ENCODE measurements at places on chromosomes 12 and 14.

GRCh38 chr12:104622928-104623327 is 166.2 kb downstream of the CHST11 start:
- no peak for DNase-seq

GRCh38 chr14:81454572-81455218 is 54.6 kb upstream of the STON2 start:
- DNase-seq = no peak

DNA sequence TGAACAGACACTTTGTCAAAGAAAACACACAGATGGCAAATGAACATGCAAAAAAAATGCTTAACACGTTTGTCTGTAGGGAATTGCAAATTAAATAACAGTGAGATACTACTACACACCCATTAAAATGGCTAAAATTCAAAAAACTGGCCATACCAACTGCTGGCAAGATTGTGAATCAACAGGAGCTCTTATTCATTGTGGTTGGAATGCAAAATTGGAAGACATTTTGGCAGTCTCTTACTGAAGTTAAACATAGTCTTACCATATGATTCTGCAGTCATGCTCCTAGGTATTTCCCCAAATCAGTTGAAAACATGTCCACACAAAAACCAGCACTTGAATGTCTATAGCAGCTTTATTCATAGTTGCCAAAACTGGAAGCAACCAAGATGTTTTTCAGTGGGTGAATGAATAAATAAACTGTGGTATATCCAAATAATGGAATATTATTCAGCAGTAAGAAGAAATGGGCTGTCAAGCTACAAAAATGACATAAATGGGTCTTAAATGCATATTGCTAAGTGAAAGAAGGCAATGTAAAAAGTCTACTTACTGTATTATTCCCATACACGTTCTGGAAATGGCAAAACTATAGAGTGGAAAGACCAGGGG is 91.4 kb downstream of the PLEKHA5 start:
- DNase-seq = no peak

DNA sequence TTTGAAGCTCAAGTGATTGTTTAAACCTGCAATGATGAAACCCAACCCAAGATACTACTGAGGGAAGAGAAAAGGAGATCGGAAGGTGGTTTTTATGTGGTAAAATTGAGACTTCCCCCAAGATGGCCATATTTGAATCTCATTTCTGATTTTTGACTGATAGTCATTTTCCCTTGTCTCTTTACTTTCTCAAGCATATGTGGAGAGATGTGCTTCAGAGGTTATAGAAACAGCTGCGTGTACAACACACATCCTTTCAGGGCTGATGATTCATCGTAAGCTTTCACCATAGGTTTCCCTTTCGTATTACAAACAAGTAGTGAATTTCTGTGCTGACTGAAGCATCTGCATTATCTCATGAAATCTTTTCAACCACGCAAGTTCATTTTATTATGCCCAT is 276.2 kb downstream of the EMP1 start:
- DNase-seq = no peak

GRCh38 chr14:23392613-23393012 is 15.5 kb downstream of the MYH6 start:
- DNase-seq = no peak

GRCh38 chr12:52437508-52437907 is 3.3 kb upstream of the KRT75 start:
- DNase-seq = no peak

DNA sequence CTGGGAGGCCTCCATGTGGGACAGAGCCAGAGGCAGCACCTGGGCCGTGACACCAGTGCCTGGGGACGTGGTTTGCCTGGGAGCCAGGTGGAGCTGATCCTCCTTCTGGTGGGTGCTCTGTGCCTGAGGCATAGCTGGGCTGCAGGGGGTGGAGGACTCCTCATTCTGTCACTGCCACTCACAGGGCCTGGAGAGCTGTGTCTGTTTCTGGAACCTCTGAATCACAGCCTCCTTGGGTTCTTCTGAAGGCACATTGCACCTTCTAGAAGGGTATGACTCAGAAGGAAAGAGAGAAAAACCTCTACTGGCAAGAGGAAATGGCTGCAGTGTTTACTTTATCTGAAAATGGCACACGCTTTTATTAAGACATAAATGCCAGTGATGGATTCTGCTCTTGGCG is 659.8 kb downstream of the VRK1 start:
- no peak for DNase-seq

GRCh38 chr14:53951243-53951626 is 5.4 kb downstream of the BMP4 start:
- no peak for DNase-seq

DNA sequence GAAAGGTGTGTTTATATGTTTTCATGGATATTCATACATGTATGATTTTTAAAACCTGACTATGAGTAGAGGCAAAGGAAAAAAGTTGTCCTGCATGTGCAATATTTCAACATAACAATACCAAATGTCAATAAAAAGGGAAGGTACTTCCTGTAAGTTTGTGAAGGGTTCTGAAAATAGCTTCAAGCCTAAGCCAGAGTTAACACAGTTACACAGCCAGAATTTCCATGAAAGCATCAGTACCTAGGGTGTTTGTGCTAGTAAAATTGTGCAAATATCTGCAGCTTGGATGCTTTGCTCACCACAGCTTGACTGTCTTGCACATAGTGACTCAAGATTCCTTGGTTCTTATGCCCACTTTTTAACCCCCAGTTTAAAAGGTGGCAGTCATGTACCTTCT is 193.1 kb upstream of the FAR2 start:
- DNase-seq = no peak

DNA sequence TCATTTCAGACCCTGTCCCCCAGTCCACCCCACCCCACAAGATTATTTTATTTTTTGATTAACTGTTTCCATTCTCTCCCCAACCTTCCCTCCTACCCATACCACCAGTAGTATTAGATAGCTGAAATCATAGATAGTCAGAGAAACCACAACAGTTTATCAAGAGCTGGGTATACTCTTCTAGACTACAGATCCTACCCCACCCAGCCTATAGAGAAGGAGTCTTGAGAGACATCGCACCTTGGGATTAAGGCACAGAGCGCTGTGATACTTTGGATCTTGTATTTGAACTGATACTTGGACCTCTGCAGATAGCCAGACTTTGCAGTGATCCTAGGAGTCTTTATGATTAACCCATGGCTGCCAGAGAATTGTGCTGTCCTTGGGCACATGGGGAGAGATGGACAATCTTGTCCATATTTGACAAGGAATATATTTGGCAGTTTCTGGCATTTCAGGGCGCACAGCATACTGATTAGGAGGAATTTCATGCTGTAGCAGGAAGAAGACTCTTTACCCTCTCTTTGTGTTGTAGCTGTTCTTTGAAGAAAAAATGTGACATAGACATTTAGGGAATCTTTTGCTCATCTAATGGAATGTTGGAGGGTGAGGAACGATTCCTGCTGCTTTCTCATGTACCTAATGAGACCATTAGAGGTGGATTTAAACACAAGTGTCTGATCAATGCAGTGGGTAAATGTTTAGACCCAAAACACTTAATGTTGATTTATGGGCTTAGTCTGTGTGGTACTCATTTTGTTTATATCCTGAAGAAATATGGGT is 982 bp downstream of the RBMS2 start:
- no peak for DNase-seq

DNA sequence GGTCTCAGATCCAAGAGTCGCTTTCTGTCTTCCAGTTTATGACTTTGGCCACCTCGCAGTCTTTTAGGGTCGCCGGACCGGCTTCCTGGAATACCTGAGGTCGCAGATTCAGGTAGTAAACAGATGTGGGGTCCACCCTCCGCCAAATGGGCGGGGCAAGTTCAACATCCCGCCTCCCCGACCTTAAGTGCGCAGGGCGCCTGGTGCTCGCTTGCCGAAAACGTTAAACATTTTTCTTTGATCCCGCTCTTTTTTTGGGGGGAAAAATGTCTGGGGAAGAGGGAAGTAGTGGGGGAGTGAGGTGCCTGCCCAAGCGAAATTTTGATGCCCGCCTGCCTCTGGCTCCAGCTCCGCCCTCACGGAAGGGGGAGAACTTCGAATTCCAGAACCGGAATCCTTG is 73.9 kb upstream of the TBX5 start:
- DNase-seq = no peak

DNA sequence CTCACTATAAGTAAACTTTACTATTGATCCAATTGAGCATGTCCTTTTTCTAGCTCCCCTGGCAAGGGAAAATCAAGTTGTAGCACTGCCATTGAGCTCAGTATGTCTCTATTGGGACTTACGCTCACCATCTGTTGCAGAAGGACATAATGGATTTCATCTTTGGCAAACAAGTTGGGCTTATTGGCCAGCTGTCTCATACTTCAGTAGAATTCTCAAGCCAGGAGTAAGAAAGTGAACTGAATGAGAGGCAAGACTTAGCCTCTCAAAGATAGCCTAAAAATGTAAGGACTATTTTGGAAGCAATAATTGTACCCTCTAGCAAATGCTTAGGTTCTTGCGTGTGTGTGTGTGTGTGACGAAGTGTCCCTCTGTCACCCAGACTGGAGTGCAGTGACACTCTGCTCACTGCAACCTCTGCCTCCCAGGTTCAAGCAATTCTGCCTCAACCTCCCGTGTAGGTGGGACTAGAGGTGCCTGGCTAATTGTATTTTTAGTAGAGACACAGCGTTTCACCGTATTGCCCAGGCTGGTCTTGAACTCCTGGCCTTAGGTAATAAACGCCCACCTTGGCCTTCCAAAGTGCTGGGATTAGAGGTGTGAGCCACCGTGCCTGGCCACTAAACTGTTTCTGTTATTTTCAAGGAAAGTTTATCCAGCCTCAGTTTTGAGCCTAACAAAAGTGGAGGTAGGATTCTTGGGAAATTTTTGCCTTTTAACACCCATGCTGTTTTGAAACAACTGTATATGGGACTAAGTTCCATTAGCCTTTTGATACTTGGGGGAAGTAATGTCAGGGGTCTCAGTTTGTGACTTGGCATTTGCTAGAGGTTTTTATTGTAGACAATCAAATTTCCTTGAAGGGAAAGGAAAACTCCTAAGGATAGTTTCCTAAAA is 7.0 kb downstream of the HNRNPA1 start:
- DNase-seq = no peak

DNA sequence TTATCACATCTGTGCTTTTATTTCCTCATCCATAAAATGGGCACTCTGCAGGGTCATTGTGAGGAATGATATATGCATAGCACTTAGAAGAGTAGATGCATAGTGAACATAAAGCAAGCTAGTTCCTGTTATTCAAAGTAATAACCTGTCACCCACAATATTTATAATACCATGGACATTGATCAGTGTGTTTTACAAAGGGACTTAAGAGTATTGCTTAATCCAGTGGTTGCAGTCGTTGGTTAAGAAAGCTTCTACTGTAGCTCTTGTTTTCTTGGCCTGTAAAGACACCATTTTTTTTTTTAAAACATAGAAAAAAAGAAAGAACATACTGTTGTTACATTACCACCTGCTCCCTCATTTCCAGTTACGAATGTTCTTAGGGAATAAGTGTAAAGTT is 13.1 kb downstream of the METAP2 start:
- no peak for DNase-seq

- DNase-seq = no peak
These were observed 678 bp downstream of the RPS6KA5 start for GRCh38 chr14:91059576-91060350.

DNA sequence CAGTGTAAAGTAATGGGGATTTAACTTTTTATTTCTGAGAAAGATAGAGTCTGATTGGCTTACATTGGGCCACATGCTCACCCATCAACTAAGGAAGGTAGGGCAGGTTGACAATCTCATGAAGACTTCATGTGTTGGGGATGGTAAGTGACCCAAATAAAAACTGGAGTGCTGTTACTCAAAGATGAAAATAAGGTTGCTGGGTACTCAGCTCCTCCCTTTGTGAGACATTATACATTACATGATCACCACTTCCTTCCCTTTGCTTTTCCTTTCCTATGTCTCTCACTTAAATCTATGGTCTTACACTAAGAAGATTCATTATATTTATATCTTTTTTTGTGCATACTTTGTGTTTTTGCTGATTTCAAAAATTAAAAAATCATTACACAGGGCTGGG is 224.0 kb upstream of the PLXNC1 start:
- DNase-seq = no peak

DNA sequence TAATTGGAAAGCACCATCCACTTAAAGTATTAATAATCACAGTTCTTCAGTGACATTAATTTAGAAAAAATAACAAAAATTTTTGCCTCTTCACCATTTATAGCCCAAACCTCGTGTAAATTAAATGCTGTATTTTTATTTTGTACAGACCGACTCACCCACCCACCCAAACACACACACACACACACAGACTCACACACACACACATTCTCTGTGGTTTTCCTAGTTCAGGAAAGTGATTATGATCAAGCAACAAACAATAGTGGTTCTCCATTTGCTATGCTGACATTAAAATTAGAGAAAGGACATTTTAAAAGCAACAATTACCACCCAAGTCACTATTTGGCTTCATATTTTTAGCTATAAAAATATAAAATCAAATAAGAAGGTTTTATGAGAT is 112.5 kb upstream of the FLRT2 start:
- DNase-seq = no peak

- DNase-seq = no peak
These were observed 1381.7 kb upstream of the SEL1L start for GRCh38 chr14:82915381-82915780.

GRCh38 chr12:22275843-22276242 is 58.7 kb downstream of the ST8SIA1 start:
- no peak for DNase-seq

DNA sequence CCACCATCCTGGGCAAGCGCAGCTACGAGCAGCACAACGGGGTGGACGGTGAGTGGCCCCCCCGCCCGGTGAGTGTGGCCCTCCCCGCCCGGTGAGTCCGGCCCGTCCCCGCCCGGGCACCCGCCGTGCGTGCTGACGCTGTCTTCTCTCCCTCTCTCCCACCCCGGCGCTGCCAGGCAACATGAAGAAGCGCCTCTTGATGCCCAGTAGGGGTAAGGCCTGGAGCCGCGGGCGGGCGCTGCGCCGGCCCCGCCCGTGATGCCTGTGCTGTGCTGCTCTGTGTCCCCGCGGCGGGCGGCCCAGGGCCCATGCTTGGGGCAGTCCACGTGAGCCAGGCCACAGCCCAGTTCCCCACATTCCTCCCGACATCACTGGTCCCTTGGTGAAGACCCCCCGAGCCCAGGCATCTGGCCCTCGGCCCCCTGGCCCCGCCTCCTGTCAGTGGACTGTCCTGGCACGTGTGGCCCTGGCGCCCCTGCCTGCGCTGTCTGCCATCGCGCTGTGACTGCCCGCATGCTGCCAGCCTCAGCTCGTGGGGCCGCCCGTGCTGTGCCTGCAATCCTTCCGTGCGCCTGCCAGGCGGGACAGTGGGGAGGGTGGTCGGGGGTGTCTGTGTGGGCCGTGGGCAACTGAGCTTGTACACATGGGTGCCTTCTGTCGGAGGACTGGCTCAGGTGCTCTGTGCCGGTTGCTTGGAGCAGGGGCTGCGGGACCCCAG is 7.9 kb upstream of the CRIP2 start:
- DNase-seq = no peak

DNA sequence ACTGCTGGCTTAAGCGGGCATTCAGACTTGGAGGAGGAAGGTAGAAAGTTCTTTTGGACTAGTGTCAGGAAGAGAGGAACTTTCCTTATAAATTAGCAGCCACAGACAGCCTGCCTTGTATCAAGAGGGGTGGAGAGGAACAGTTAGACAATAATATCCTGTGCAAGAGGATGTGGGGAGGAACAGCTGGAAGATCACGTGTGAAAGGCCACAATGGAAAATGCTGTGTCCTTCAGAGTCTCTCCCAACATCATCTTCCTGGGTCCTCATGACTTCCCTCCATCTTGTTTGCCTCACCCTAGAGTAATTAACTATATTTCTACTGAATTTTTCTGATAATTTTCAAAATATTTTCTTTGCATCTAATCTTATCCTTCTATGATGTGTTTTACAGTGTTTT is 117.4 kb downstream of the MGAT4C start:
- DNase-seq = no peak
